ENCODE measurements at places on chromosomes 5 and 9.

DNA sequence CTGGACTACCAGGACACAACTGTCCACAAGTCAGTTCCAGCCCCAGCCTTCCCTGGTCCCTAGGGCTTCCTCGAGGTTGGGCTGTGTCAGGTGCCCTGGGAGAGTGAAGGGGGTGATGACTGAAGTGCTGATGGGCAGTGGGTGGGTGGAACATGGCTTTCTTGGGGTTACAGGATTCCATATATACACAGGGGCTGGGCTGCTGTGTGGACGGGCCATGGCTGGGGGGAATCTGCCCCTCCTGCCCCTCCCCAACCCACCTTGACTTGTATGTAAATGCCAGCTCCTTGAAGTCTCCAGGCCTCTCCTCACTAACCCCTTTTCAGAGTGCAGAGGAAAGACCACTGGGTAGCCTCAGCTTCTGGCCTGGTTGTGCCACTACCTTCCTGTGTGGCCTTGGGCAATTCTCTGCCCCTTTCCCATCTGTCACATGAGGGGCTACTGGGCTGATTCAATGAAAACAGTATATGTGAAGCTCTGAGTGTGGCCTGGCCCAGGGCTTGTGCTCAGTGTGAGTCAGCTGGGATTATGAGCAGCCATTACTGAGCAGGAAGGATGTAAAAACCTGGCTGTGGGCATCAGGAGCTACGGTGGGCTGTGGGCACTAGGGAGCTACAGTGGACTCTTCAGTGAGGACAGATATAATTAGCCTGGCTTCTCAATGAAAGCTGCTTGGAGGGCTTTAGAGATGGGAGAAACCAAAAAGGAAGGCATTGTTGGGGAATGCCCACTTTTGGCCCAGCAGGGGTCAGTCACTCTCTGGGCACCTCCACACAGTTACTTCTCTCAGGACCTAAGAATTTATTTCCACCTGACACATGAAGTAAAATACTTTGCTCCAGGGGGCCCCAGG lies 23.3 kb downstream of the PITX1 start:
- no peak for ATAC-seq

- ATAC-seq: no peak
Observed at GRCh38 chr9:89822996-89823395, 218.2 kb downstream of the GADD45G start.

GRCh38 chr5:33969572-33970452 lies 14.7 kb downstream of the SLC45A2 start:
- peak; percentile 92 for ATAC-seq

GRCh38 chr9:3741729-3742128 lies 215.9 kb upstream of the RFX3 start:
- no peak for ATAC-seq

DNA sequence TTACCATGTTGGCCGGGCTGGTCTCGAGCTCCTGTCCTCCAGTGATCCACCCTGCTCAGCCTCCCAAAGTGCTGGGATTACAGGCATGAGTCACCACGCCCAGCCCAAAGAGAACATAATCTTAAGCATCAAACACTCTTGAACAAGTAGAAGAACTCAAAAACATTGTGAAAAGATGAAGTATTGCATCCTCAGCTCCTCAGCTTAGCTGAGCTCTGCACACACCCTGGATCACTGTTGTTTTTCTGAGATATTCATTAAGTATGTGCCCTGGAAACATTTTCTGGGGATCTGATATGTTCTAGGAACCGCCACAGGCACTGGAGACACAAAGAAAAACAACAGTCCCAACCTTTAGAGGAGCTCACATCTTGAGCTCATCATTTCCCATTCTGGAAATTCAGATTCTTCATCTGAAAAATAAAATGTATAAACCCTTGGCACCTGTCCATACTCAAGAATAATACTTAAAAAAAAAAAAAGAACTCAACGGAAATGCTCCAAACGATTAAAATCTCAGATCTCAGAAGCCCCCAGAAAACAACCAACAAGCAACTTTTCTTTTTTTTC lies 62.2 kb upstream of the ZNF462 start:
- ATAC-seq: no peak

Data from SK-N-SH treated with all-trans-retinoic acid at 6 μM for 48 hours (cell line).